ENCODE measurements at places on chromosomes 5 and 9.

GRCh38 chr5:122967625-122968024, 68.9 kb downstream of the PPIC start:
- no peak for DNase-seq

- no peak for DNase-seq
Observed at GRCh38 chr9:91240596-91241165, 121.0 kb downstream of the AUH start.

DNA sequence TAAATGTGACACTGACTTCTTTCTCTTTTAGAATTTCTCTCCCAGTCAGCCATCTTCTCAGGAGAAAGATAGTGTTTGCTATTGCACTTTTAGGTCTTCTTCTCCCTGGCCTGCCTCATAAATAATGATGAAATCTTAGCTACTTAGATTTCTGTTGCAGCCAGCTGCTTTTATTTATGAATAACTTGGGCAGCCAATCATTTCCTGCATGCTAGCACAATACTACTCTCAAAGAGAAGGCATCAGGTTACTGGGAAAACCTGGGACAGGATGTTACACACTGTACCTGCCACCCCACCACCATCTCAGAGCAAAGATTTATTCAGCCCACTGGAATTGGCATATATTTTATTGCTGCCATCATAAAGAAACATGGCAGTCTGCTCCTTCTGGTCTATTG, 266.6 kb downstream of the PRELID2 start:
- no peak for DNase-seq

- DNase-seq: no peak
Observed at GRCh38 chr5:1431021-1431811, 14.0 kb downstream of the SLC6A3 start.

GRCh38 chr9:33787839-33788238, 7.5 kb upstream of the PRSS3 start:
- DNase-seq: no peak

DNA sequence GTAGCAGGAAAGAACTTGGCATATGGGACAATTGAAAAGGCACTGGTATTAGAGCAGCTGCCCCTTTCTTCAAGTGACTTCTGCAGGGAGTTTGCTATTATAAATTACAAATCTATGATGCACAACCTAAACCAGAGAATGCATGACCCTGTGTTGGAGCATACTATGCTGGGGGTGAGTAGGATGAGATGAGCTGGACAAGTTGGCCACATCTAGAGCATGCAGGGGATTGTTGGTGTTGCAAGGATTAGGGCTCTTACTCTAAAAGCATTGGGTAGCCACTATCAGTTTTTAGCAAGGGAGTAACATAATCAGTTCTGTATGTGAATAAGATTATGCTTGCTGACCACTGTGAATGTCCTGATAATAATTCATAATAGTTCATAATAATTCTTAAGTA, 186.7 kb downstream of the KIAA0825 start:
- no peak for DNase-seq

GRCh38 chr9:93960221-93960970, 5.2 kb upstream of the BARX1 start:
- DNase-seq: no peak

DNA sequence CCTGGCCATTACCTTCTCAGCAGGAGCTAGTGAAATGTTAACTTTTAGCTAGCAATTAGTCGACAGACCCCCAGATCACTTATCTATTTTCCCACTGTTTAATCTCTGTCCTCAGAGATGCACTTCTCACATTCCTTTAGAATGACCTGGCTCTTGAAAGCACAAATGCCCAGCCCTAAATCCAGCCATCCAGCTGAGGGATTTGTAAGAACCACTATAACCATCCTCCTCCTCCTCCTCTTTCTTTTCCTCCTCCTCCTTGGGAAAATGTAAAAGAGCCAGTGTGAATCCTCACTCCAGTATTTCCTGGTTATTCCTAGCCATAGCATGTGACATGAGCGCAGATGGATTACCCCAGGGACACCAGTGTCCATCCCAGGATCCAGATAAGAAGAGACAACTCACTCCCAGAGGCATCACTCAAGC, 124.3 kb downstream of the ENC1 start:
- no peak for DNase-seq
